ENCODE measurements at places on chromosomes 7 and 10.
A peak's percentile ranks its signal among the peaks of the same experiment; 100 is the strongest.

GRCh38 chr7:33905389-33906032 lies at the start of gene BMPER:
Gene BMPER, plus strand, starts transcription at chr7:33905539. Its CDS starts 75 bp downstream, at chr7:33905614.
- H3K27me3 ChIP-seq: no peaks in the 10 kb centered on the region
- no peak within 1 kb of the TSS for H3K27ac ChIP-seq
- no peaks in the 10 kb centered on the region for H3K4me1 ChIP-seq
- H3K36me3 ChIP-seq: no peaks in the 10 kb centered on the region
- peak within 1 kb of the TSS; percentile 48 for H3K4me3 ChIP-seq

- H3K36me3 ChIP-seq: no peaks in the 10 kb centered on the region
- H3K27ac ChIP-seq: peak overlapping the region; percentile 35
- H3K4me1 ChIP-seq: peaks cover 23% of the 10 kb centered on the region
- DNase-seq: no peak
- H3K4me3 ChIP-seq: no peak overlapping the region
Observed at GRCh38 chr10:33302208-33302829, 32.1 kb downstream of the NRP1 start.

DNA sequence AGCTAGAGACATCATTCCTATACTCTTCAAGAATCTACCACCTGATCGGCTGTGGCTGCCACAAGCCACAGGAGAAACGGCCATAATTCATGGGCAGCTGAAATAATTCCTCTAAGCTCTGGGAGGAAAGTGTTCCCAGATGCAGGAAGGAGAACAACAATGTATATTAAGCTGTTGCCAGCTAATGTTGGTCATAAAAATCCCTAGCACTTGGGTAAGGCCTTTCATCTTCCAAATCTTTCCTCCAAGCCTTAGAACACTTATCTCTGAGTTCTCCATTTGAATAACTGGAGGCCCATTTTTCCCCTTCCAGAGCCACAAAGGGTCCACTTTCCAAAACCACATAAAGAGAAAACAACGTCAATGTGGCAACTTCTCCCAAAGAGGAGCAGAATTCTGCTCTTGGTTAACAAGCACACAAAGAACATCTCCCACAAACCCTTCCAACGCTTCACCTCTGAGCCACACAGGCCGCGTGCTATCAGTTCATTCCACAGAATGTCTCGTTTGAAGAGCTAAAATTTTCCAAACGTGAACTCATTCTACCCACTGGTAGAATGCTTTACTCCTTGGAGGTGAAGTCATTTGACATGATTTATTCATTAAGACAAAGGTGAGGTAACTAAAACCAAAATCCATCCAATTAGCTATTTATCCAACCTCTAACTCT lies 11.2 kb downstream of the KCNMA1 start:
- no peak for DNase-seq
- H3K27me3 ChIP-seq: no peaks in the 10 kb centered on the region
- no peak overlapping the region for H3K27ac ChIP-seq
- no peaks in the 10 kb centered on the region for H3K36me3 ChIP-seq
- no peak overlapping the region for H3K4me3 ChIP-seq
- H3K4me1 ChIP-seq: no peaks in the 10 kb centered on the region

DNA sequence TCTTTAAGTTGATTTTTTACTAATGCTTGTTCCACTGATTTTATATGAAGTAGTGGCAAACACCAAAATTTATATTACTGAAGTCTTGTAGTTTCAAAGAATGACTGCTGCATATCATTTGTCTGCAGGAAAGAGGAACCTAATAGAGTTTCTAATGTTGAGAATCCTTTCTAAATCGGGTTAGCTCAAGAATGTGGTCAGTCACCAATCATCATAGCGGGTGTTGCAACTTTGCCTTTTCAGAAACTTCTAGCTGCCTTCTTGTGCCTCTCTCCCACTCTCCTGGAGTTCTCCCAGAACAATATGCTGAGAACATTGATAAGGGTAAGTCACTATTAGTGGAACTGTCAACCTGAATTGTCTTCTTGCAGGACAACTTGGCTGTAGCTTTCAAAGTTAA lies 524.8 kb upstream of the SORCS1 start:
- no peak overlapping the region for H3K27ac ChIP-seq
- no peaks in the 10 kb centered on the region for H3K36me3 ChIP-seq
- no peaks in the 10 kb centered on the region for H3K27me3 ChIP-seq
- no peak overlapping the region for H3K4me3 ChIP-seq
- DNase-seq: no peak

- no peaks in the 10 kb centered on the region for H3K36me3 ChIP-seq
- DNase-seq: no peak
- no peak overlapping the region for H3K27ac ChIP-seq
- H3K4me1 ChIP-seq: peaks cover 4% of the 10 kb centered on the region
Observed at GRCh38 chr7:117085769-117086463, 132.6 kb downstream of the ST7 start.

GRCh38 chr10:69010151-69010640 lies 21.6 kb downstream of the KIFBP start:
- no peak for DNase-seq
- H3K27ac ChIP-seq: no peak overlapping the region
- H3K4me1 ChIP-seq: no peaks in the 10 kb centered on the region
- no peaks in the 10 kb centered on the region for H3K27me3 ChIP-seq
- H3K36me3 ChIP-seq: peaks cover 50% of the 10 kb centered on the region

DNA sequence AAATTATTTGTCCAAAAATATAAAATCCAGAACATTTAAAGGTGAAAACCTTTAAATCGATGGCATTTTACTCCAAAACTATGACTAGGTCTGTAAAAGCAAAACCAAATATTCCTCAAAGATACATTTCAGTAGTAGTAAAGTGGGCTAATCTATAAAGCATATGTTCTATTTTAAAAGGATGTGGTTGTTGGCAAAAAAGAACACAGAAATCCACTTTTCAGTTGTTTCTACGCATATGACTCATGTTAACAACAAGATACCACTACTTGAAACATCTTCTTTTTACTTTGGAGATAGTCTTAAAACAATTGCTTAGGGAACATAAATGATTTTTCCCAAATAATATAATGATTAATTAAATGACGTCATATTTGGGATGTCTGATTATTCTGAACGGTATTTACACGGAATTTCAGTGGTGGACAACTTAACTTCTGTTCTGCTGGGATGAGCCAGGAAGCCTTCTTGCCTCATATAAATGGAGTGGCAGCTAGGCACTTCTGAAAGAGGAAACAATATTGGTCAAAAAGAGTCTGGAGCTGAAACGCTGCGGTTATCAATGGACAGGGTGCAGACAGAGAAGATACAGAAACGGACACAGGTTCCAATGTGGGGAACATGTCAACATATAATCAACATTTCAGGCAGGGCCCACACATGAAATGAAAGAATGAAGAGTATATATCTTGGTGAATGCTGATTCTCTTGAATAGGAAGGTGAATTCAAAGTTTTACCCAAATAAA lies 78.5 kb downstream of the ETV1 start:
- peaks cover 5% of the 10 kb centered on the region for H3K4me1 ChIP-seq
- no peaks in the 10 kb centered on the region for H3K36me3 ChIP-seq
- H3K27ac ChIP-seq: no peak overlapping the region
- DNase-seq: no peak

DNA sequence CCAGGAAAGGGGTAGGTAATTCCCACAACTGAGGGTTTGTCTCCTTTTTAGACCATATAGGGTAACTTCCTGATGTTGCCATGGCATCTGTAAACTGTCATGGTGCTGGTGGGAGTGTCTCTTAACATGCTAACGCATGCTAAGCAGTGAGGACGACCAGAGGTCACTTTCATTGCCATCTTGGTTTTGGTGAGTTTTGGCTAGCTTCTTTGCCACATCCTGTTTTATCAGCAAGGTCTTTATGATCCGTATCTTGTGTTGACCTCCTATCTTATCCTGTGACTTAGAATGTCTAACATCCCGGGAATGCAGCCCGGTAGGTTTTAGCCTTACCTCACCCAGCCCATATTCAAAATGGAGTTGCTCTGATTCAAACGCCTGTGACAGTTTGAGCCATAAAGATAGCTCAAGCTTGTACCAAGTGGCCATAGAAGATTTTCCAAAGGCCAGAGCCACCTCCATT lies 176.0 kb upstream of the NAMPT start:
- H3K4me3 ChIP-seq: no peak overlapping the region
- H3K27me3 ChIP-seq: no peaks in the 10 kb centered on the region
- DNase-seq: no peak

DNA sequence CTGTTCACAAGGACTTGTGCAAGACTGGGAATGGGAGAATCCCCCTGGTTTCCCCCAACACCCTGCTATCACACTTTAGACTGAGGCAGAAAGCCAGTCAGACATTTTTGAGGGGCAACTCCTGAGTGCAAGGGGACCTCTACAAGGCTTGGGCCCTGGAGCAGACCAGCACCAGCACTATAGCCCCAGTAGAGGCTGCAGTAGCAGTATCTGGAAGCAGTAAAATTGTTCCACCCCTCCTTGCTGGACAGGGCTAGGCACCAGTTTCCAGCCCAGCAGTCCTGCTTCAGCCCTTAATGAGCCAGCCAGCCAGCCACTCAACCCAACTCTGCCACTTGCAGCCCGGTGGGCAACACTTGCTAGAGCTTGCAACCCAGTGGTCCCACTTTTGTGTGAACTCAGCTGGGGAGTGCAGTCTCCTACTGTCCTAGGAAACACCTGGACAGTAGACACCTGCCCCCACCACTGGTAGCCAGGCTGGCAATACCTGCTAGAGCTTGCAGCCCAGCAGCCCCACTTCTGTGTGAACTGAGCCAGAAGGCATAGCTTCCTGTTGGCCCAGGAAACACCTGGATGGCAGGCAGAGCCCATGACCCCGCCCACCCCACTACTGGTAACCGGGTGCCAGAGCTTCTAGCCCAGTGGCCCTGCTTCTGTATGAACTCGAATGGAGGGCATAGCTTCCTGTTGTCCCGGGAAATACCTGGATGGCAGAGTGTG lies 65.0 kb downstream of the FBXL13 start:
- H3K27ac ChIP-seq: no peak overlapping the region
- H3K4me1 ChIP-seq: no peaks in the 10 kb centered on the region
- no peaks in the 10 kb centered on the region for H3K27me3 ChIP-seq
- no peak overlapping the region for H3K4me3 ChIP-seq
- no peaks in the 10 kb centered on the region for H3K36me3 ChIP-seq

GRCh38 chr10:271201-271600 lies 135.9 kb downstream of the ZMYND11 start:
- DNase-seq: no peak
- no peaks in the 10 kb centered on the region for H3K4me1 ChIP-seq
- H3K4me3 ChIP-seq: no peak overlapping the region
- no peak overlapping the region for H3K27ac ChIP-seq
- no peaks in the 10 kb centered on the region for H3K36me3 ChIP-seq

- no peaks in the 10 kb centered on the region for H3K27me3 ChIP-seq
- no peak overlapping the region for H3K27ac ChIP-seq
Observed at GRCh38 chr10:125411724-125412123, 251.4 kb upstream of the CTBP2 start.

Data from thyroid gland (tissue), 4 donors.